GM20000 (cell line): ENCODE measurements at places on chromosomes 12 and 14.

- no peak for DNase-seq
These were observed 113.6 kb upstream of the SLC35F4 start for GRCh38 chr14:57979376-57980048.

DNA sequence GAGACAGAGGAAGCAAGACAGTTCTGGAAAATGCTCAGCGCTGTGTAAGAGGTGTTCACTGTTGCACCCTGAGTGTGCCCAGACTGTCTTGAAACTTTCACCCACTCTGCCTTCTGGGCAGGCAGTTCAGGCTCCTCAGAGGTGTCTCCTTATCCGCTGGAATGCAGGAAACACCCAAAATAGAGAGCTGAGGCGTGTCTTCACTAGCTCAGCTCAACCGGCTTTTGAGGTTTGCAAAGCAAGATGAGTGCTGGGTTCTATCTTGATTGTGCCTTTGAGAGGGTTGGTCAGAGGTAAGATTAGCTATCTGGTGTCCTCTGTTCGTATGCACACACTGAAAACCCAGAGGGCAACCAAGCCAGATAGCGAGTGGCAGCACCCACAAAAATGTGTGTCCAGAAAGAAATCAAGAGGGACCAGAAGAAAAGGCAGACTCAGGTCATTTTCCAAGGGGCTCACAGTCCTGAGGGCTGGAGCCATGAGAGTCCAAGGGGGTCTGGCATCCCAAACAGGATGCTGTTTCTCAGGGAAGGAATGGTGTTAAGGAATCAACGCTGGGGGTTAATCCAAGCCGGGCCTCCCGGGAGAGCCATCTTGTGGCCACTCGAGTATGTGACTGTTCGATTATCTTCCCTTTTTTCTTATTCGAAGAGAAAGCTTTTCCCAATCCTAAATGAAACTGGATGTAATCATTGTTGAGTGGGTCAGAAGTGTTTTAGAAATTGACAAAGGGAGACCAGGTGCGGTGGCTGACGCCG lies 47.1 kb downstream of the TBX3 start:
- DNase-seq = no peak

DNA sequence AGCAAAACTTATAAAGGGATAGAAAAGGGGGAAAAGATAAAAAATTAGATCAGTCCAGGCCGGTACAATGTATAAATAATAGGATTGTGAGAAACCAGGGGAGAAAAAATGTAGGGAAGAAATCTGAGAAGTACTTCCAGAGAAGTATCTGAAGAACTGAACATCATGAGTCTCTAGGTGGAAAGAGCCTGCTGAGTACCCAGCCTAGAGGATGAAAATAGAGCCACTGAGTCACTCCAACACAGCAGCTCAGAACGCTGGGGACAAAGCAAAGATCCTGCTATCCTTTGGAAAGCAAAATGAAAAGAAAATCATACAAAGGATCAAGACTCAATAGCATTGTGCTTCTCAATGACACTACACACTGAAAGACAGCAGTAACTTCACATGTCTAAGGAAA lies 138.0 kb downstream of the ANO6 start:
- no peak for DNase-seq

DNA sequence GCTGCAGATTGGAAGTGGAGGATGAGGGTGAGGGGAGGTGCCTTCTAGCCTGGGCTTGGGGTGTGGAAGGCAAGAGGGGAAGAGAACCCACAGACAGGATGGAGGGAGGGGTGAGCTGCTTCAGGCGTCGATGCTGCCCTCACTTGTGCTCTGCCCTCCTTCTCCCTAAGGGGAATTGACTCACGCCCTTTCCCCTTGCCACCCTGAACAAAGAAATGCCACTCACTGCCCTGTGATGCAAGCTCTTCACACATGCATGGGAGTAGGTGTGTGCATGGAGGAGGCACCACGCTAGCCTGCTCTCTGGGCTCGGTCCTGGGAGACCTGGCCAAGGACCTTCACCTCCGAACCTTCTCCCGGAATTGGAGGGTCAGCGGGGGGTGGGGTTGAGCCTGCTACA lies 35.7 kb upstream of the PRMT8 start:
- no peak for DNase-seq

DNA sequence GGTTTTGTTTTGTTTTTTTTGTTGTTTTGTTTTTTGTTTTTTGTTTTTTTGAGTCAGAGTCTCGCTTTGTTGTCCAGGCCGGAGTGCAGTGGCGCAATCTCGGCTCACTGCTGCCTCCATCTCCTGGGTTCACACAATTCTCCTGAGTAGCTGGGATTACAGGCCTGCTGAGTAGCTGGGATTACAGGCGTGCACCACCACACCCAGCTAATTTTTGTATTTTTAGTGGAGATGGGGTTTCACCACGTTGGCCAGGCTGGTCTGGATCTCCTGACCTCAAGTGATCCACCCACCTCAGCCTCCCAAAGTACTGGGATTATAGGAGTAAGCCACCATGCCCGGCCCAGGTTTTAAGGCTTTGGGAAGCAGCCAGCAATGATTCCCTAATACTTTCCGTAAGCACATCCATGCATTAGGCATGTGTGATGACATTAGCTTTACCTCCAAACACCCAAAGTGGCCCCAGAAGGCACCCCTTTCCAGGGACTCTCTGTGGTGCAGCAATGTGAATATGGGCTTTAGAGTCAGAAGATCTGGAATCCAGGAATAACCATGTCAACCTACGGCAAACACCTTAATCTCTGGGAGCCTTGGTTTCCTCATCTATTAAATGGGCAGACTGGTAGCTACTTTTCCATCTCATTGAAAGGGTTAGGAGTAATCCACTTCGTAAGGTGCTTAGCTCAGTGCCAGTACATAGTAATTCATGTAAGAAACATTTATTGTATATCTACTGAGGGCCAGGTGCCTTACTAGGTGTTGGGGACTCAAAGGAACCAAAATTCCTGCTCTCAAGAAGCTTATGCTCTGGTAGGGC lies 152.9 kb downstream of the ZFP36L1 start:
- DNase-seq = no peak

- no peak for DNase-seq
These were observed 1.2 kb upstream of the KRT4 start for GRCh38 chr12:52815161-52815560.

- DNase-seq = no peak
These were observed 94.7 kb downstream of the TMTC2 start for GRCh38 chr12:82781309-82781997.

DNA sequence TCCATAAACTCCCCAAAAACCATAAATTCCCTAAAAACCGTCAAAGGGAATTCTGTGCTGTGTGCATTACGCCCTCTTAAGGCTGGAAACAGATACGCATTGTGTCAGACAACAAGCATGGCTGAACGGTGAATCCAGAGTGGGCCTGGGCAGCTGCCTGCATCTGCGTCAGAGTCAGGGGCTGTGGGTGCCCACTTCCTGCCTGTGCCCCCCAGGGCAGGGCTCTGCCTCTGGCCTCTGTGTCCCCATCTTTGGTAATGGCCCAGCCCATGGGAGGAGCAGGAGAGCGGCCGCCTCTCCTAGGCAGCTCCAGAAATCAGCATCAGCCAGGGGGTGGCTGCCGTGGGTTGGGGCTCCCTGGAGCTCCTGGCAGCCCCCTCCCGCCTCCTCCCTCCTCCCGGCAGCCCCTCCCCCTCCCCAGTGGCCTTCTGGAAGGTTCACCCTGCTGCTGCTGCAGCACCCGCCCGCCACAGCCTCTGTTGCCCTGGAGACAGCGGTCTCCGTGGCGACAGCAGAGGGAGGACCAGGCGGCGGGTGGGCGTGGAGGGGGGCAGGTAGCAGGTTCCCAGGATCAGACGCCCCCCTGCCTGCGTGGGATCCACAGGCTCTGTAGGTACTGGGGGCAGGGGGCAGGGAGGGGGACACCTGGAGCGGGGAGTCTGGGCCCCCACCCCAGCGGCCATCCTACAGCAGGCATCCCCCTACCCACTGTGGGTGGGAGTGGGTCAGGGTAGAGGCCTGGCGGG lies 5.9 kb downstream of the MMP17 start:
- no peak for DNase-seq

- DNase-seq = no peak
These were observed 78.9 kb upstream of the DICER1 start for GRCh38 chr14:95236221-95236620.
